ENCODE measurements at places on chromosomes 6 and 20.
A peak's percentile ranks its signal among the peaks of the same experiment; 100 is the strongest.

DNA sequence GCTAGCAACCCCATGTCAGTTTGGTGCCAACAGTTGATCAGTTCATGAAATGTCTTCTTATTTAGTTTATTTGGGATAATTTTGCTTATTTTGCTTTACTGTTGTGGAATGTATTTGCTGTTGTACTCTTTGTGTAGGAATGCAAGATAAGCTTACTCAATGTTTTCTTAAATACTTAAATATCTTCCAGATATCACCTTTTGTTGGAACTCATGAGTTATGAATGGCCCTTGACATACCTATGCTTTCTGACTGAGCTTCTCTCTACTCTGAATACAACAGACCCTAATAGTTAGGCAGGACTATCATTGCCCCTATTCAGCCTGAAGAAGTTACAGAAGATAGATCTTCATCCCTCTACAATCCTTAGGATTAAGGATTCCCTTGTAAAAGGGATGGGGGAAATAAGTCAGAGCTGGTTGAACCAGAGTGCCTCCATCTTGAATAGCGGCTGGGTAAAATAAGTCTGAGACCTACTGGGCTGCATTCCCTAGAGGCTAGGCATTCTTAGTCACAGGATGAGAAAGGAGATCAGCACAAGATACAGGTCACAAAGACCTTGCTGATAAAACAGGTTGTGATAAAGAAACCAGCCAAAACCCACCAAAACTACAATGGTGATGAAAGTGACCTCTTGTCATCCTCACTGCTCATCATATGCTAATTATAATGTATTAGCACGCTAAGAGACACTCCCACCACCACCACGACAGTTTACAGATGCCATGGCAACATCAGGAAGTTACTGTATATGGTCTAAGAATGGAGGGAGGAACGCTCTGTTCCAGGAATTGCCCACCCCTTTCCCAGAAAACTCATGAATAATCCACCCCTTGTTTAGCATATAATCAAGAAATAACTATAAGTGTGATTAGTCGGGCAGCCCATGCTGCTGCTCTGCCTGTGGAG is 196.9 kb downstream of the AKAP7 start:
- DNase-seq, result no peak

DNA sequence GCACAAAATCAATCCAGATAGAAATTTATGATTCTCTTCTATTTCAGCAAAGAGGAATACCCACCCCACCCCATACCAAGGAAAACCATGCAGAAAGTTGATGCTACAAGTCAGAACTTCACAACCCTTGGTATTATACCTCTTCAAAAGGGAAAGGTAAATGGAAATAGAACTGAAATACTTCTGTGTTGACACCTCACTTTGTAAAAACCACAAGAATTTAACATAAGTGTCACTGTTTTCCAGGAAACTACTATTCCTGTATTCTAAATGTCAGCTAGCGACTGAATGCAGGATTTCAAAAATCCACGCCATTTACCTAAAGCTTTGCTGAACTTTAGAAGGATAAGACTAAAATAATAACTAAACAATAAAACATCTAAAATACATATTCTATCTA is 3.6 kb downstream of the CPNE1 start:
- DNase-seq, result no peak

DNA sequence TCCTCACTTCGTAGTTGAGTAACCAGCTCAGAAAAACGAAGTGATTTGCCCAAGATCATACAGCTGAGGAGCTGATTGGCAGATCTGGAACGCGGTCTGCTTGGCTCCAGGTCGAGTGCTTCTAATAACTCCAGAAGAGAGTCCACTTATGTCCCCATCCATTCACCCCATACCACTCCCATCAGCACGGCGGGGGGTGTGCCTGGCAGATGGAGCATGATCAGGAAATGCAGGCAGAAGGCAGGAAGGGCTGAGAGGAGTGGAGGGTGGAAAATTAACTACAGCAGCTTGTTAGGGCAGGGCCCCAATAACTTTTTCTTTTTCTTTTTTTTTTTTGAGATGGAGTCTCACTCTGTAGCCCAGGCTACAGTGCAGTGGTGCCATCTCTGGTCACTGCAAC is 15.0 kb downstream of the FITM2 start:
- no peak for DNase-seq

GRCh38 chr20:32488066-32488838 is 96.9 kb downstream of the NOL4L start:
- peak; percentile 7 for DNase-seq

DNA sequence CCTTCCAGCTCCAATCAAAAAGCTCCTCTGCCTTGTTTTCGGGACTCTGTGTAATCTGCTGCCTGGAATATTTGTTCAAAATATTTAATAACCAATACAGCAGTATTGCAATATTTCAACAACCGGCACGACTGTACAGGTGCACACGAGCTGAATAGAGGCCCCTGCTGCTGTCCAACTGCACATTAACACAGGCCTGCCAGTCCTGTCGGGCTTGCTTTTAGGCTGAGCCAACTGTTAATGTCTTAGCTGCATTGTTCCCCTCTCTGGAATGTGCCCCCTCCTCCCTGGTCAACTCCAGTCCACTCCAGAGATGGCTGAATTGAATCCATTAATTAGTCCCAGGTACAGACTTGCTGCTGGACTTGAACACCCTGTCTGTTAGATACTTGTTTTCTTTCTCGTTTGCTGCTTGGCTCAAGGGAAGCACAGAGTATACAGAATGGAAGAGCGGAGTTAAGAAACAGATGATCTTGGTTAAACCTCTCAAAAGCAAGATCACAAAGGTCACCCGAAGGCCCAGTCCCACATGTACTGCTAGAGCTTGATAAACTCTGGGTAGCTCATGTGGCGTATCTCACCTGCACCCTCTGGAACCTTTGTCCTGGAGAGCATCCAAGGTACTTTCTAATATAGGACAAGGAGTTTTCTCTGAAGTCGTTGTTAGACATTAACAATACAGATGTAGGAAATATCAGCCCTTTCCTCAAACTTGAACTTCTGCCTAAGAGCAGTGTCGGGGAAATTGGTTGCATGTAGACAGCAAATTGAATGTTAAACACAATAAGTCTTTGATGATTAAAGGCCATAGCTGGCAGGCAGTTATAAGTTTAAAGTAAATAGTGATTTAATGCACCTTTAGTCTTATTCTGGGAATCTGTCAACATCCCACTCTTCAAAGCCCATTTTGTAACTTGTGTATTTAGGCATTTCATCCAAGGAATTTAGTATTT is 31.9 kb downstream of the SHLD1 start:
- no peak for DNase-seq

DNA sequence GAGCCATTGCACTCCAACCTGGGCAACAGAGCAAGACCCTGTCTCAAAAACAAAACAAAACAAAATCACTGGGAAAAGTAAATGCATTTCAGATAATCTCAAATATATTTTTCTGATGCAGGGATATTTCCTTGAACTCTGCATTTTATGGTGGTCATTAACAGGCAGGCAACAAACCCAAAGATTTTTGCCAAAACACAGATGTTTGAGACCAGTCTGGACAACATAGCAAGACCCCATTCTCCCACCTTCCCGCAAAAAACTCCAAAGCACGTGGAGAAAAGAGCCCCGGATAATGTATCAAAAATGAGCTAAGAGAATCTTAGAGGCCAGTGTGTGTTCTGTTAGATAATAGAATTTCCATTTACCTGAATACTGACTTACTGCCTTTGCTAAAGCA is 44.3 kb downstream of the SLC9A8 start:
- no peak for DNase-seq

DNA sequence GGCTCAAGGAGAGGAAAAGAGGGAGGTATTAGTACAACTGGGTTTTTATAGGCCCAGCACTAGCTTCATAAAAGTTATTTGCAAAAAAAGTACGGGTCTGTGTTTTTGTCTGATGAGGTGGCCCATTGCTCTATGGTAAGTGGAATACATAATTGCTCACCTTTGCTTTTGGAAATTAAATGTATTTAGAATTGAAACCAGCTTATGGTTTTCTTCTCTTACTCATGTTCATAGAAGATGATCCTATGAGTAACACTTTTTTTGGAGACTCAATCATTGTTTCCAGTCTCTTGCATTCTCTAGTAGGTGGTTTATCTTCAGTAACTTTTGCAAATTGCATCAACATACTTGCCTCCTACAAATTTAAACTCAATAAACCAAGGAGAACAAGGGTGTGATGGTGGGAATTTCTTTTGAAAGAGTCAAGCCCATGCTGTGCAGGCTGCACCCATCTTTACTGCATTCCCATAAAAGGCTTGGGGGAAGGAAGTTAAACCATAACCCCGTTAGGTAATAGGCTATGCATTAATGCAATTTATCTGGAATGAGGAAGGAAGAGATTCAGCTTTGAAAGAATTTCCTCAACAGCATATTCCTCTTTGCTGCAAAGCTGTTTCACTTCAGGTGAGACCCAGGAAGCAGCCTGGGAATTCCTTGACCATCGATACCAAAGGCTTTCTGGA is 48.5 kb upstream of the EDN1 start:
- no peak for DNase-seq

GRCh38 chr6:117498159-117498558 is 15.7 kb downstream of the DCBLD1 start:
- DNase-seq, result no peak

DNA sequence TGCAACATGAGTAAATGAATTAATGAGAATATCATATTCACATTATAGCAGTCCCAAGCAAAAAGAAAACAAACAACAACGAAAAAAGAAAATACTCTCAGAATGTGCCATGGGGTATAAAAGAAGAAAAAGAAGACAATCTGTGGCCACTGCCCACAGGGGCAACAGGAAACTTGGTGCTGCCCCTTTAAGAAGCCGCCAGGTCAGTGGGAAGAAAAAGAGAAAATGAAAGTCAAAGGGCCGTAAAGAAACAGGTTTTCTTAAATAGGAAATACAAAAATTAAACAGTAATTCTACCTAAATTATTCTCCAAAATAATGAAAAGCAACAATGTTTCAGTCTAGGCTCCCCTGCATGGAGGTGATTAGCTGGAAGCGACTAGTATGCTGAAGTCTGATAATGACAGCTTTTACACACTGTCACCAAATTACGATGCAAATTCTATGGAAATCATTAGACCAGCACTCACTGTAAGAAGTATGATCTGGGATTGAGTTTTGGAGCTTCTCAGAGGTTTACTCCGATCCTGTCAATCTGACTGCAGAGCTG is 23.6 kb downstream of the GMDS start:
- DNase-seq, result no peak

DNA sequence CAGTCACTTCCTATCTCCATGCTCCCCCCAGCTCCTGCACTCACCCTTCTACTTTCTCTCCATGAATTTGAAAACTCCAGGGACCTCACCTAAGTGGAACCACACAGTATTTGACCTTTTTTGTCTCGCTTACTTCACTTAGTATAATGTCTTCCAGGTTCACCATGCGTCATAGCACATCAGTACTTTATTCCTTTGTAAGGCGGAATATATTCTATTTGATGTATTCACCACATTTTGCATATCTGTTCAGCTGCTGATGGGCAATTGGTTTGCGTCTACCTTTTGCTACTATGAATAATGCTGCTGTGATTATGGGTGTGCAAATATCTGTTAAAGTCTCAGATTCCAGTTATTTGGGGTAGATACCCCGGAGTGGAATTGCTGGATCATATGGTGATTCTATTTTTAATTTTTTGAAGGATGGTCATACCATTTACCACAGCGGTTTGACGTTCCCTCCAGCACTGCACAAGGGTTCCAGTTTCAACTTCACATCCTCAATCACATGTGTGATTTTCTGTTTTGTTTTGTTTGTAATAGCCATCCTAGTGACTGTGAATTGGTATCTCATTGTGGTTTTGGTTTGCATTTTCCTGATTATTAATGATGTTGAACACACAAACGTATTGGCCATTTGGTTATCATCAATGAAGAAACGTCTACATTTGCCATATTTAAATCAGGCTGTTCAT is 20.3 kb upstream of the SYNDIG1 start:
- DNase-seq, result no peak

- DNase-seq, result no peak
Measured at GRCh38 chr6:12112540-12113189, 100.6 kb downstream of the HIVEP1 start.

- no peak for DNase-seq
Measured at GRCh38 chr20:40046703-40047102, 642.3 kb downstream of the MAFB start.

- DNase-seq, result no peak
Measured at GRCh38 chr6:114100215-114100994, 129.5 kb upstream of the HDAC2 start.

DNA sequence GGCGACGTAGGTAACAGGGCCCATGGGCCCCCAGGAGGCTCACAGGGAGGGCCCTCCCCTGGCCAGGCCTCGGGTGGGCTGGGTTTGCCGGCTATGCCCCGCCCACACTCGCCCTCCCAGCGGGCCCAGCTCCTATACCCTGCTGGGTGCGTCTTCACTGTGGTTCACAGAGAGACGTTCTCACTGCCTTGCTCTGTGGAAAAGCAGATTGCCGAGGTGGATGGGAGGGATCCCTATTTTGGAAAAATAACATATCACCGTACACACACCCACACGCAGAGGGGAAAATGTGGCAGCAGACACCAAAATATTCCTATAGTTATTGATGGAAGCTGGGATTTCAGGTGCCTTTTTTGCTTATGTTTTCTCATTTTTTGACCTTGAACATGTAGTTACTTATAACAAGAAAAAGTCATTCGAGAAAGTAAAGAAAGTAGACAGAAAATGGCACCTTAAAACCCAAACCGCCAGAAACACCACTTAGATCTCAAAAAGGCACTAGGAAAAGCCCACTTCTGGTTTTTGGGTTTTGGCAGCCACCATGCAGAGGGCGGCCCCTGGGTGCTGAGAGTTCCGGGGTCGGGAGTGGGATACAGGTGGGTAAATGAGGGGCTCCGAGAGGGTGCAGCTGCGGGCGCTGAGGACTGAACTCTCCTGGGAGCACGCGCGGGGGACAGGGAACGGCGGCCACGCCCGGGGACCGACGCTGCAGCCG is 49.4 kb downstream of the TMEM242 start:
- DNase-seq, result peak; percentile 47

DNA sequence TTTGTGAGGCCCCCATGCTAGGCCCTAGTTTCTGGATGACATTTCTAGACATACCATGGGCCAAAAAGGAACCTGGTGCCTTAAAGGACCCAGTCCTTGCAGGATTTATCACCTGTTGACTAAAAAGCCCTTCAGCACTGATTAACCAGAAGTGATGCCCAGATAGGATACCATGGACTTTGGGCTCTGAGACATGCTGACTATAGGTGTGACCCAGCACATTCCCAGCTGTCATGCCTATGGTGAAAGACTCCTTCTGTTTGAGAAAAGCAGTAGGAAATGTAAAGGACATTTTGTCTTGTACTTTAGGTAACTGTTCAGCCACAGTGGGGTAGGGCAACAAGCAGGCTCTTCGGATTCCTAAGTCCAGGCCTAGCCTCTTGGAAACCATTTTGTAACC is 724.2 kb downstream of the CD109 start:
- DNase-seq, result no peak

- peak; percentile 66 for DNase-seq
Measured at GRCh38 chr6:163260111-163260895, 154.2 kb upstream of the QKI start.

GRCh38 chr6:136723780-136724179 is 68.5 kb downstream of the MAP3K5 start:
- no peak for DNase-seq

DNA sequence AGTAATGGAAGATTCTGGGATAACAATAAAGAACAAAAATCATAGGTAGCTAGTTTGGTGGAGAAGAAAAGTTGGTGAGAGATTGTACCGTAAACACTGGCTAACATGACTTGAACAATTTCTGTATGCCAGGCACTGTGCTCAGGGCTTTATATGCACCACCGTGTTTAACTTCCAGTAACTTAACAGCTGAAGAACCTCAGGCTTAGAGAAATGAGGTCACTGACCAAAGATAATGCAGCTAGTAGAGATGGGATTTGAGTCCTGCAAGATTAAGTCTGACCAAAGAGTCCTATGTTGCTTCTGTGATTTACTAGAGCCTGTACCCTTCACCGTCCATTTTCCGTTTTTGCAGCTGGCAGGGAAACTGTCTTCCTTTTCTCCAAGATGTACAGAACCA is 2.7 kb downstream of the CSTF1 start:
- no peak for DNase-seq

Measured in femur (tissue), 1 donor.